Fibroblast of skin of left quadriceps (primary cell): ENCODE measurements at places on chromosomes 5 and 9.

DNA sequence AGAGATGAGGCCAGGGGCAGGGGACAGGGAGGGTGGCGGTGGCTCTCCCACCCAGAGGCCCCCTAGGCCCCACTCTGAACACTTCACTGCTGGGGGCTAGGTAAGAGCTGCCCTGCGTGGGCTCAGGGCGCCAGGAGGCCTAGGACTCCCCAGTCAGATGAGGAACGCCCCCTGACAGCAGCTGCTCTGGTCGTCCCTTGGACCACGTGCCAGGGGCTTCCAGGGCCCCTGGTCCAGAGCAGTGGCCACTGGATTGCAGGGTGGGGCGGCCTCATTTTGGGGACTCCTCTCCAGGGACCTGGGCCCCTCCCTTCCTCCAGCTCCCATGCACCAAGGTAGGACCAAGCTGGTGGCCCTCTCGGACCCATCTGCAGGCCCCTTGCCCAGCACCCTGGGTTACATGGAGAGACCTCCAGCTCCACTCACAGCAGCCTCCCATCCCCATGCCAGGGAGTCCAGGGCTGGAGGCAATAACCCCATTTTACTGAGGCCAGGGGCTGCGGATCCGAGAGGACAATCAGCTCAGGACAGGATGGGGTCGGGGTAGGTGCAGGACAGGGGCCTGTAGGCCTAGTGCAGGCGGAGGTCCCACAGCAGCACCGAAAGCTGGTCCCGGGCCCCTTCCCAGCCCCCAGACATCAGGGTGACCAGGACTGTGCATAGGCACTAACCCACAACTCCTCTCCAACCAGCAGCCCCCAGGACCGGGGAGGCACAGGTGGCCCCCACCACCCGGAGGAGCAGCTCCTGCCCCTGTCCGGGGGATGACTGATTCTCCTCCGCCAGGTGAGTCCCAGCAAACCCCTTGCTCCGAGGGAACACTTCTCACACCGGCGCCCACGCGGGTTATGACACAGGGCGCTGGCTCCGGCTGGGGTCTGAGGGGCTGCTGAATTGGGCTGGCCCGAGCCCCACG lies 1.5 kb downstream of the EGFL7 start:
- DNase-seq = no peak

- DNase-seq = peak; percentile 55
Observed at GRCh38 chr5:168364151-168364661, 72.8 kb downstream of the WWC1 start.

GRCh38 chr9:137237759-137238726 lies 3.0 kb upstream of the TUBB4B start:
- DNase-seq = no peak

GRCh38 chr5:177505075-177505474 lies 4.6 kb downstream of the DOK3 start:
- no peak for DNase-seq

- no peak for DNase-seq
Observed at GRCh38 chr5:126745259-126745992, 31.5 kb upstream of the LMNB1 start.

DNA sequence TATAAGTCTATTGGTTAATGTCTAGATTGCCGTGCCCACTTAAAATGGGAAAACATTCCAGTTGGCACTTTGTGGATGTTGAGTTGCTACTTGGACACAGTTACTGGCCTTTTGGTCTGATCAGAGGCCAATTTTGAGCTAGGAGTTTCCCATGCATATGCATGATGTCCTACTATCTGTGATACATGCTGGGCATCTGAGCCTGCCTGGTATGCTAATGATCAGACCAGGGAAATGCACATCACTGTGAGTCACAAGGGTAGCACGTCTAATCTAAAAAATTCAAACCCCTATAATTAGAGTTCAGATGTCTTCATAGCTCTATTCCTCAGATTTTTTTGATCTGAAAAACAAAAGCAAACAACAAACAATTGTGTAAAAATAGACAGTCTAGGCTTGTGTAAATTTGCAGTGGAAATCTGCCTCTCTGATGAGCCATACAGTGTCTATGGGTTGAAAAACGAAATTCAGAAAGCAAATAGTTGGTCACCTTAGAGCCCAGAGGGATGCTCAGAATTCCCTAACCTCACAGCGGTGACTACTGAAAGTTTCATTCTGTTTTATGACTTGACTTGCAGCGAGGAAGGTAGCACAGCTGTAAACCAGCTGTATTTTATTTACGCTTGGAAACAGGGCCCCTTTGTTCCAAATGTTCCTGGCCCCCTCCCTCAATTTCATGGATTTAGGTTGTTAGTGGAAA lies 37.3 kb downstream of the PALM2AKAP2 start:
- DNase-seq = no peak
